ENCODE measurements at places on chromosomes 6 and 20. TPM values are rescaled to one million over a fixed set of nuclear protein-coding genes. Genes with fewer than 3 reads are reported as not detected.
A peak's percentile ranks its signal among the peaks of the same experiment; 100 is the strongest.

DNA sequence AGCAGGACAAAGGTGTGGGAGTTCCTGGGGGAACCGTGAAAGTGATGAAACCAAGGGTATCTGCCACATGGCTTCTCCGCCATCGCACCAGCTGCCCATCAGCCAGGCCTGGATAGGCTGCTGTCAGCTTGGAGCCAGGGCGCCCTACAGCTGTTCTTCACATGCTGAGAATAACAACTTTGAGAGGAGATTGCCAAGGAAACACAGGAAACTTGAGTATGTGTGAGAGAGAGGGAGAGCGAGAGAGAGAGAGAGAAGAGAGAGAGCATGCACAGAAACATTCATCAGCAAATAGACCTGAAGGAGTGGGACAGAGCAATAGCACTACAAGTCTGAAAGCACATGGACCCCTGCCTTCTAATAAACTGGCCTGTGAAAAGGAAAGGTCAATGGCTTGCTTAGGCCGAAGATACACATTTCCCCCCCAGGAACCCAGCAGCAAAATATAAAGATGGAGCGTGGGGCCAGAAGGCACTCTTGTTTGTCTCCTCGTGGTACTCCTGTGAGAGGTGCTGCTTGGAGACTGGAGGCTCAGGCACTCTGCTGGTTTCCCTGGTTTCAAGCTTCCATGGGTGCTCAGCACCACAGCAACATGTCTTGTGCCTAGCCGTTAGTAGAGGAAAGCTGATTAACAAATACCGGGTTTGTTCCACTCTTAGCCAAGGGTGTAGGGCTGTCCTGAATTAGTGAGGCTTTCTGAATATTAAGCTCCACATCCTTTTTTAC, 53.0 kb downstream of the SNAP25 start:
- no peak for DNase-seq

GRCh38 chr20:35146299-35146919, 727 bp downstream of the EDEM2 start:
- DNase-seq, result no peak

GRCh38 chr6:19137505-19137904, 699.7 kb upstream of the ID4 start:
- DNase-seq, result no peak

- no peak for DNase-seq
Observed at GRCh38 chr6:118886641-118887040, 7.3 kb upstream of the ASF1A start.

GRCh38 chr6:28860581-28860980, 63.2 kb downstream of the TRIM27 start:
- DNase-seq, result no peak

GRCh38 chr6:167828325-167828956, 1.7 kb downstream of the AFDN start:
- no peak for DNase-seq

- DNase-seq, result no peak
Observed at GRCh38 chr20:58688840-58689239, 3.8 kb upstream of the NPEPL1 start.

- no peak for DNase-seq
Observed at GRCh38 chr6:165689699-165690098, 26.7 kb upstream of the PDE10A start.

GRCh38 chr6:104896914-104897313, 37.2 kb upstream of the HACE1 start:
- no peak for DNase-seq

DNA sequence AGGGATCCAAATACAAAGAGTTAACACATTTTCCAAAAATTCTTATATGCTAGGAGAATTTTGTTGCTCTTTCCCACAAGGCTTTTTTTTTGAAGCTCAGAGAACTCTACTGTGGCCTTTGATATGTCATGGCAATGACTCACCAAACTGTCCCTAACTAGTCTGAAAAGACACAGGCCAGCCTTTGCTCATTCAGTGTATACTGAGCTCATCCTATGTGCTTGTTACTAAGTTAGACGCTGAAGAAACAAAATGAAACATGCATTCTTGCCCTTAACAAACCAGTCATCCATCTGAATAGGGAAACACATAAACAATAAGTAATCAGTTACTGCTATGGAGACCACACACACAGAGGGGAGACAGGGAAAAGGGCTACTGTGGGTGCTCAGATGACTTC, 291.8 kb downstream of the FOXC1 start:
- no peak for DNase-seq

DNA sequence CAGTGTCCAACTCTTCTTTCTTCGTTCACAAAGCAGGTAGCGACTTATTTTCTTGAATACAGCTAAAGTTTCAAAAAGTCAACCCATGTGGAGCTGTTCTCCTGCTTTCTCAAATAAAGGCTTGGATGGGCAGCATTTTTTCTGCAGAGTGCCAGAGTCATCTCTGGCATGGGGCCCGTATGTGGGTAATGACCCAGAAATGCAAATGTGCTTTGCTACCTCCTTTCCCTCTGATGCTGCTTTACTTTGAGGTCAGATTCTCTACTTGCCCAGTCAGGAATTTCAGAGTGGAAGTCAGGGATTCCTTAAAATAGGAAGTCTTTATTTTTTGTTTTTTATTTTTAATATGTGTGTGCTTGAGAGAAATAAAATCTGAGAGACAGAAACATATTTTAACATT, 4.9 kb downstream of the NKAIN2 start:
- DNase-seq, result no peak

GRCh38 chr6:138510093-138510492, 10.8 kb upstream of the NHSL1 start:
- DNase-seq, result no peak

DNA sequence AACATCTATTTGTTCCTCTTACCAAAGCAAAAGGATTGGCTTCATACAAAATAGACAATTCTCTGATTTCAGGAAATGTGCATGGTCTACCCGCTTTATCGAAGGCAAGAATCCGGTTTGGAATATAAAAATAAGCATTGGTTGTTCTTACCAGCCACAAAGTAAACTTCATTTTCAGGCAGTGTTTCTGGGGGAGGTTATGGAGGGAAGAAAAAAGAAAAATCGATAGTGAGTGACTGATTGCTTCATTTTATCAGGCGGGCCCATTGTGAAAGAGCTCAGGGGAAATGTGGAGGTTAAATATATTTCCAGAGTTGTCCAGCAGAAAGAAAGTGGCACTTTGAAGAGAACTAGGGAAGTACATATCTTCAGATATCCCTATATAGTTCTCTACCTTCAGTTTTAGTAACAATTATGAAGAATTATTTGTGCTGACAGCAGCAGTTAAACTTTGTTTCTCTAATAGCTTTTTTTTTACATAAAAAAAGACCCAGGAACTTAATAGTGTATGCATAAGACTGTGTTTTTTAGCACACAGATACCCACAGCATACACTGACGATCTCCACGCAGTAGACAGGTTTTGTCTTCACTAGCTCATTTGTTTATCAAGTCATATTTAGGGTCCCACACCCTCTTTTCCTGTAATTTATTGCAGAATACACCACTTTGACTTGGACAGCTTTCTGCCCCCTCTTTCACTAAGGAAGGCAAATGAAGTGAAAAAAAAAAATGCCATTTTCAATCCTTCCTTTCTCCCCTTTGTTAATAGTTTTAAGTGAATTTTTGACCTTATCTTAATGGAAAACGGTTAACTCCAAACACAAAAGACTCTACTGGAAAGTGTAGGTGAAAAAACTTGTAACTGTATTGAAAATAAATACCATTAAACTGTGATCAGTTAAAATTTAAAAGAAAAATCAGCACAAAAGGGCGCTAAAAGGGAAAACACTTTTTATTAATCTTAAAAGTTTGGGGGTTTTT, 2.9 kb downstream of the POU3F2 start:
- no peak for DNase-seq

DNA sequence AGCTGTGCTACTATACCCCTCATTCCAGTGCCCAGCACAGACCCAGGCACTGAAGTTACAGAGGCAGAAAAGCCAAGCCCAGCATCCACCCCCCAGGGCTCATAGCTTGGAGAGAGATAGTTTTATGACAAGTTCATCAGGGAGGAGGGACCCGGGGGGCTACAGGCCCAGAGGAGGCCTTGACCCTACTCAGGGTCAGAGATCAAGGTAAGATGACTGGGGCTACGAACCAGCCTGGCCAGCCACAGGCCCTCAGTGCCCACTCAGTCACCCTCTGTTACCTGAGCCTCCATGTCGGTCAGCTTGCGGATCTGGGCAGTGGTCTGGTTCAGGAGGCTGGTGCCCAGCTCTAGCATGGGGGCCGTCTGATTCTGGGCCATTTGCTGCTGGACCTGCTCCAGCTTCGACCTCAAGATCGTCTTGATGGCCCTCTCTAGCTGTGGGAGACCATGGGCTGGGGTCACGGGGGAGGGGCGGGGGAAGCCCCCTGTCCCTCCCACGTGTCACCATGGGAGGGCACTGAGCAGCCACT, 26.1 kb downstream of the ANGPT4 start:
- no peak for DNase-seq

GRCh38 chr20:2840138-2840966, at the start of the genes PCED1A and VPS16:
Gene PCED1A (minus strand): TSS chr20:2840655. CDS start chr20:2839912, 743 bp downstream.
Gene VPS16 (plus strand): TSS chr20:2840745. CDS start chr20:2840775, 30 bp downstream.
- DNase-seq, result peak; percentile 81

DNA sequence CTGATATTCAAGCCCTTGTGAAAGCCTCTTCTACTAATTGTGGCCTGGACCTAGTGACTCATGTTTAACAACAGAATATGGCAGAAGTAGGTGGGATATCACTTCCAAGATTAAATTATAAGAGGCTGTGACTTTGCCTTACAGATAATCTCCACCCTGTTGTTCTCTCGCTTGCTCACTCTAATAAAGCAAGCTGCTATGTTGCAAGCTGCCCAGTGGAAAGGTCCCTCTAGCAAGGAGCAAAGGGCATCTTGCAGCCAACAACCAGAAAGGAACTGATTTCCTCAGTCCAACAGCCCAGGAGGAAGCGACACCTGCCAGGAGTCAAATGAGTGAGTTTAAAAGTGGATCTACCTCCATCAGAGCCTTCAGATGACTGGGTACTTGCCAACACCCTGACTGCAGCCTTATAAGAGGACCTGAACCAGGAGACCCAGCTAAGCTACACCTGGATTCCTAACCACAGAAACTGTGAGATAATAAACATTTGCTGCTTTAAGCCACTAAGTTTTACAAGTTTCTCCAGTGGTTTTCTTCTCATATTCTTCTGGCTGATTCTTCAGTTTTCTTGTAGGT, 112.6 kb downstream of the FRK start:
- DNase-seq, result no peak

DNA sequence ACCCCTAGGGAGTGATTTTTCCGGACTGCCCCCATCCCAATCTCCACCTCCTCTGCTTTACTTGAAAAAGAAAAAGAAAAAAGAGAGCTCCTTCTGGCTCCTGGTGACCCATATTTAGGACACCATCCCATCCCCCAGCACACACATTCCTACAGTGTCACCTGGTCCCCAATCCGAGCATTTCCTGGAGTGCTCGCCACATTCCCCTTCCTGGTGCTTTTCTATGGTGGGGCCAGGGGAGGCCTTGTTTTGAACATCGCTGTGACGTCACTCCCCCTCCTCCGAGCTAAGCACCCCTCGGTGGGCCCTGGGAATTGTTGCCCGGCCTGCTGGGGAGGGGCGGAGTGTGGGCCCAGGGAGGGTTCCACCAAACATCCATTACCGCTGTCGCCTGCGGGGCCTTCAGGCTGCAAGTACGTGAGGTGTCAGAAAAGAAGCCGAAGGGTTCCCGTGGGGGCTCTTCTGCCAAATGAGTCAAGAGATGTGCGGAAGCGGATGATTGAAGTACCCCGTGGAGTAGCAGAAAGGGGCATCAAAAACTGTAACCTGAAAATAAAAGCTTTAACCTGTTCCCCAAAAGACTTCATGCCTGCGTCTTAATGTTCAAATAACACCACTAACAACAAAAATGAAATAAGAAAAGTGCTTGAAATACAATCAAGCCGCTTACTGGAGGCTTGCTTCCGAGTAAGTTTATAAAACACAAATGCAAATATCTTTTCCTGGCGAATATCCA, 2.8 kb upstream of the FOXC1 start:
- no peak for DNase-seq

DNA sequence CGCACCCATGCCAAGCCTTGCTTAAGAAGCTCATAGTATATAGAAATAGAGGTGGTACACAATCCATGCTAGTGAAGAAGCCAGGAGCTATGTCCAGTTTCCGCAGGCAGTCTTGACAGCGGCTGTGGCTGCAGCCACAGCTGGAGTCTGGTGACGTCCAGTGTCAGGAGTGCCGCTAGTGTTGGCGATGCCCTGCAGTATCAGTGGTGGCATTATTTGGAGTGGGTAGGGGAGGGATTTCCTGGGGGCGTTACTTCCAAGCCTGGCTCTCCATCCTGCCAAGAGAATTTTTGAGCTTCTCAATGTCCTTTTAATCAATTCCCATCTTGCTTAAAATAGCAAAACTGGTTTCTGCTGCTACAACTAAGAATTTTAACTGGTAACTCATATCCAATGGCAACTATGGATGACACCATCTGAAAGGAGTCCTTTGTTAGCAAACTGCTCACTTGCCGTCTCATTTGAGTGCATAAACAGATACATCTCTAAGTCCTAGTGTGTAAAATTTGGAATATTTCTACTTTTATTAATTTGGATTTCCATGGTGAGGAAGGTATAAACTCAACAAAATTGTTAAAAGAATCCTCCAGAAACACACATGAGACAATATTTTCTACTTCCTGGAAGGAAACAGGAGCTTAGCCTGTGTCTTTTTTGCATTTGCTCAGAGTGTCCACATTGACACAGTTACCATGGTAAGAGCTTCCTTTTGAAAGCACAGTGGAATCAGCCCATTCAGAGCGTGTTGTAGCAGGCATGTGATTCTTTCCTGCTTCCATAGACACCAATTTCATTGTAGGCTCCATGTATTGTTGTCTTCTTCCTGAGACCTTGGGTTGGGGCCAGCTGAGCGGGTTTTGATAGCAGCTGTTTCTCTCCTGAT, 44.6 kb upstream of the PXDC1 start:
- peak; percentile 44 for DNase-seq

DNA sequence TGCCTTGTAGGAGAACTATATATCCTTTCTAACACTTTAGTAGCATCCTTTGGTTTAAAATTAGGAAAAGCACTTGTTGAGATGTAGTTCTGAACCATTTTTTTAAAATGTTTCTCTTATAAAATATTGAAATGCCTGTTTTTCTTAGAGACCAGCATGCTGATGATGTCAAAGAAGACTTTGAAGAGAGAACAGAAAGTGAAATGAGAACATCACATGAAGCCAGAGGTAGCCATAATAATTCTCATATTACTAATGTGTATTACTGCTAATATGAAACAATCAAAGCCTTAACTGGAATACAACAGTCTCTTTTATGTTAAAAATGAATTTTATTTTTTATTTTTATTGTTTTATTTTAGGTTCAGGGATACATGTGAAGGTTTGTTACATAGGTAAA, 102.0 kb downstream of the SAMD3 start:
- no peak for DNase-seq

- DNase-seq, result no peak
Observed at GRCh38 chr20:37480919-37481318, 40.1 kb upstream of the NNAT start.

- no peak for DNase-seq
Observed at GRCh38 chr20:53439616-53440015, 154.0 kb downstream of the ZNF217 start.

GRCh38 chr20:63248835-63249591, 5.2 kb downstream of the NKAIN4 start:
- no peak for DNase-seq

Gene SALL4
- 0.32 TPM for total RNA-seq

Gene PNLDC1
- total RNA-seq, result 0.29 TPM

Gene BEND3
- total RNA-seq, result 2.5 TPM

Gene BANF2
- total RNA-seq, result not detected

Gene LY6G5C
- 1.9 TPM for total RNA-seq

Gene CD83
- total RNA-seq, result 4.0 TPM

Gene SIRPB2
- 4.3 TPM for total RNA-seq

Gene SMLR1
- total RNA-seq, result not detected

Gene SNX5
- 96.7 TPM for total RNA-seq

Gene RSPO3
- 23.3 TPM for total RNA-seq
